ENCODE measurements at places on chromosomes 2 and 18.
A peak's percentile ranks its signal among the peaks of the same experiment; 100 is the strongest.

DNA sequence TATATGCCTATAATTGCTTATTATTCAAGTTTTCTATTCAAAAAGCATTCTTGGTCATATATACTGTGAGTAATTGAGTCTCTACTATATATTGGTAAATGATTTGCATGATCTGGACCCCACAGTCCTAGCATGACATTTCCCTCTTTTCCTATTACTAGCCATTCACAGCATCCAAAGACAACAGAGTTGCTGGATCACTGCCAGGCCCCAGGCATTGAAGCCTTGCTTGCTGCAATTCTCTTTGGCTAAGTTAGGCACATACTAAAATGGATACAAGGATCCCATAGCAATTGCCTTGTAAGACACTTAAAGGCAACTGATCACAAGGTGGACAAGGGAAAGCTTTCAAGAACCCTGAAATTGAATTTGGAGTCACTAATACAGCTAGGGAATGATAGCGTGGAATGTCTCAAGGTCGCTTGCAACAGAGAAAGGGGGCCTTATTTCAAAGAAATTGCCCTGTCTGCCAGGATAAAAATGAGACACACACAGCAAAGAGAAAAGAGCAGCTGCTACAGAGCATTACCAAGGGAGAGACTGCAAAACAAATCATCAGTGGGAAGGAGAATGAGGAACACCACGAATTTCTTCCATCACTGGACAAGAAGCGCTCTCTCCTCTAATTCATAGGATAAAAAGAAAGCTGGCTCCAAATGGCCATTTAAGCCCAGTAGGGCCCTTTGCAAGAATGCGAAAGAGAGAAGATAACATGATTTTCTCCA is 77.1 kb upstream of the EPHA4 start:
- peak; percentile 11 for DNase-seq

DNA sequence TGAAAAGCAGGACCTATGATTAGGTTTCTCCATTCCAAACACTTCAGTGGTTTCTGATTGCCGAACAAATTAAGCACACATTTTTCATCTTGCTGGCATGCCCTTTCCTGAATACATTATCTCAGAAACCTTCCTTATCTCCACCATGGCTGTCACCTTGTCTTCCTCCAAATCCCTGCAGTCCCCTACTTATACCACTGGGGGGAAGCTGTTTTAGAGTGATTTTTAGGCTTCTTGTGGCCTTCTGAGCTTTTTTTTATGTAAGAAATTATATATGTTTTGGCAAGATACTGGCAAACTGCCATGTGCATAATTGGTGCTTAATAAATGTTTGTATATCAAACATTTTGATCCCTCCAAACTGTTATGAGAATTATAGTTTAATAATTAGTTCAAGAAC is 229.2 kb downstream of the MYT1L start:
- DNase-seq: no peak

DNA sequence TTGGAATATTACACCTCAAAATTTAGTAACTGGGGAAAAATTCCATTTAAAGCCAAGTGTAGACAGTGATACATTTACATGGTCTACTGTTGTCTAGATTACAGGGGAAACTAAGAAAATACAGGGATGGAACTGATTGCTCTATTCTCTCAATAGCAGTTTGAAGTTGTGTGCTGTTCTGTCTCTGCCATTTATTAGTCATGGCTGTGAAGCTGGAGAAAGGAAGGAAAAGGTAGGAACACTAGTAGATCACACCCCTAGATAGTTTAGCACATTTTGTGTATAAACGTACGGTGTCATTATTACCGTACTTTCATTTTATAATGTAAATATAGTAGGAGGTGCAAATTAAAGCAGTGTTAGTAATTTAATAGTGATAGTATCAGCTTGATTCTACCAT is 170.5 kb downstream of the PHLPP1 start:
- no peak for DNase-seq

DNA sequence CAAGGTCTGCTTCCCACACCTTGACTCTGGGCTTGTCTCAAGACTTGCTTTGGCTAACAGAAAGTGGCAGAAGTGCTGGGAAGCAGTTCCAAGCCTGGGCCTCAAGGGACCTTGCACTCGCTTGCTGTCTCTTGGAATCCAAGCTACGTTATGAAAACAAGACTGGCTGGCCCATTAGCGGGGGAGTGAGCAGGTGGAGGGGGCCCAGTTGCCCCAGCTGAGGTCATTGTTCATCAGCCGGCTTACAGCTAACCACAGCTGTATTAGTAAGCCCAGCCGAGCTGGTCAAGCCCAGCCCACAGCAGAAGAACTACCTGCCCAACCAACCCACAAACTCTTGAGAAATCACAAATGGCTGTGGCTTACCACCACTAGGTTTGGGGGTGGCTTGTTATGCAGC is 63.1 kb downstream of the MARCO start:
- DNase-seq: no peak

DNA sequence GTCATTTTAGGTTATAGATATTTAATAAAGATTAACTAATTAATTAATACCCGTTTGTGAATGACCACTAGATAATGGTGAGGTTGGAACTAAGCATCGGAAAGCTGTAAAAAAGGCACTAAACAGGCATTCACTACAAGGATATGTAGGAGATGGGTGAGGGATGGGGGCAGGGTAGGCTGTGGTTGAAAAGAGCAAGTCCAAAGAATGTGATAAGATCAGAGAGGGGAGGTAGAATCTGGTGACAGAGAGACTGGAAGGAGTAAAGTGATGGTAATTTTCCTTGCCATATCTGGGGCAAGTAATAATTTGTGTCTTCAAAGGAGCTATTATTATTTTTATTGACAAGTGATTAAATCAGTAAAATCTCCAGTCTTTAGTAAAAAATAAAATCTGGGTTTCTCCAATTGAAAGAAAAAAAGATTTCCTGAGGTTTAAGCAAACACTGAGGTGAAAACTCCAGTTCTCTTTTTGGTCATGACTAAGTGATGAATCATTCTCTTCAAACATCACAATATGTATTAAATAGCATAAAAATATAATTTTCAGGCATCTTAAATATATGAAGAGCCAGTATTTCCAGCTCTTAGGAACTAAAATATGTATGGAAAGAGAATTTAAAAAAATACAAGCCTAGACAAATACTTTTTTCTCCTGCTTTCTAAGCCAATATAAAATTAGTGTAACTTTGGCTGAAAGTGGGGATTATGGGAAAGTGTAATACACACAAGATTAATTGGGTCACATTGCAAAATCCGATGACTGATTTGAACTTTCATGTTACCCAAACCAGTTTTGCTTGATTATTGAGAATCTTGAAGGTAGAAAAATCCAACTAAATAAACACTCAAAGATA is 259.1 kb upstream of the RBMS1 start:
- DNase-seq: no peak

DNA sequence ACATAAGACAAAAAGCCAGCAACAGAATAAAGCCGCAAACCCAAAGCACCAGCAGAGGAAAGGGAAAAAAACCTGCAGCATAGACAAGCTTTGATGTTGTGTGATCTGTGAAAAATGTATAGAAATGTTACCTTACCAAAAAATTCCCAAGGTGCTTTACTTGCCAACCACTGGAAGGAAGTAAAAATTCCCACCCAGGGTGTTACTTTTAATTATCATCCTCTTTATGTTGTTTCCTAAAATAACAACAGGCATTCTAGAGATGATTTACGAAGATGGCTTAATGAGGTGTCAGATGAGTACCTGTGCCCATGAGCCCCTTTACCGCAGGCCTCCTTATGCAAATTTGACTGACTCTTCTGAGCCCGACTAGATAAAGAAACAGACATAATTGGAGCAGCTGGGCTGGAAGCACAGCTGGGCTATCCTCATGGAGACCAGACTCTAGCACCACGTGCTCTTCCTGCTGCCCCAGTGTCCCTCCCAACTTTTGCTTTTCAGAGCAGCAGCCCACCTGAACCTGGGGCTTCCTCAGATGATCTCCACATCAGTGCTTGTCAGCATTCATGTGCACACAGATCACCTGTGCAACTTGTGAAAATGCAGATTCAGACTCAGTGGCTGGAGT is 41.5 kb downstream of the SRSF7 start:
- DNase-seq: no peak

DNA sequence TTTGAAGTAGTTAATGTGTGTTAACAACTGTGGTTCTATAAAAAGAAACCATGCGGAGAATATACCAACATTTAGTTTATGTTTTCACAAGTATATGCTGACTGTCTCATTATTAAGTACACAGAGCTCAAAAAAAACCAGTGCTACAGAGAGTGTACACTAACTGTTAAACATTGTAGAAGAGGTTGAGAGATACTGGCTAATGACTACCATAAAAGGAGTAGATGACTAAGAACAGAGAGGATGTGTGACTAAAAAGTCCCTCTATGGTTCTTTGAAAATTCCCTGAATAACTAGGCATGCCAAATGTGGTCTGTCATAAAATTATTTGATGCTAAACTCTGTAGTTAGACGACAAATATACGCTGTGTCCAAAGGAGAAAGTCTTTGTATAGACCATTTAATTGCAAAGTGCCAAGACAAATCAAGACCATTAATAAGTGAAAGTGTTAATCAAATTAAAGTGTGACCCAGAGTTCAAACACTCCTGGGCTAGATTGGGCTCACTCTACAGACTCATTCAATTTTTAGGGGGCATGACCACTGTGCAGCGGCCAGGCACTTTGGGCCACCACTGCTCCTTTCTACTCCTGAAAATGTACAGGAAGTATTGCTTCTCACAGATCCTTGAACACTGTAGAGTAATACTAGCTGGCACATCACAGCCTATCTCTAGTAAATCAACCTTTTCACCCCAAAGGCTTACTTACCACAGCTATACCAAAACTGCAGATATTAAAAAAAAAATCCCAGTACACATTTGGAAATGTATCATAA is 45.1 kb upstream of the SERTAD2 start:
- no peak for DNase-seq

- DNase-seq: no peak
Measured at GRCh38 chr2:150698016-150698661, 210.7 kb upstream of the RND3 start.

GRCh38 chr2:161243905-161244304 is 64.3 kb upstream of the PSMD14 start:
- no peak for DNase-seq

DNA sequence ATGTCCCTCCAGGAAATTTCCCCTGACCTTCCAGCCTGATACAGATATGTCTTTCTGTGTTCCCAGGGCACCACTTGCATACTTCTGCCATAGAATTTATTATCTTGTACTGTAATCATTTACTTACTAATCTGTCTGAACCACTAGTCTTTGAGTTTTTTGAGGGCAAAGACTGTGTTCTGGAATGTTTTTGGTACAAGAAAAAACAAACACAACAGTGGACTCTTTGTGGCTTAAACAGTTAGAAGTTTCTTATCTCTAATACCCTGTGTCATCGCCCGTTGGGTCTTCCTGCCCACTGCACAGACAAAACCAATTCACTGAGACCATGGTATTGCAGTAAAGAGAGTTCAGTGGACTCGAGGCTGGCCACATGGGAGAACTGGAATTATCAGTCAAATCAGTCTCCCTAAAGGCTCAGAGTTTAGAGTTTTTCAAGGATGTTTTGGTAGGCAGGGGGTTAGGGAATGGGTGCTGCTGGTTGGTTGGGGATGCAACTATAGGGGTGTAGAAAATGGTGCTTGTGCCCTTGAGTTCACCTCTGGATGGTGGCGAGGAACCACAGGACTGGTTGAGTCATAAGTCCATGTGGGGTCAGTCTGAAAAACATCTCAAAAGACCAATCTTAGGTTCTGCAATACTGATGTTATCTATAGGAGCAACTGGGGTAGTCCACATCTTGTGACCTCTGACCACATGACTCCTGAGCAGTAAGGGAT is 20.3 kb downstream of the RALB start:
- DNase-seq: no peak

DNA sequence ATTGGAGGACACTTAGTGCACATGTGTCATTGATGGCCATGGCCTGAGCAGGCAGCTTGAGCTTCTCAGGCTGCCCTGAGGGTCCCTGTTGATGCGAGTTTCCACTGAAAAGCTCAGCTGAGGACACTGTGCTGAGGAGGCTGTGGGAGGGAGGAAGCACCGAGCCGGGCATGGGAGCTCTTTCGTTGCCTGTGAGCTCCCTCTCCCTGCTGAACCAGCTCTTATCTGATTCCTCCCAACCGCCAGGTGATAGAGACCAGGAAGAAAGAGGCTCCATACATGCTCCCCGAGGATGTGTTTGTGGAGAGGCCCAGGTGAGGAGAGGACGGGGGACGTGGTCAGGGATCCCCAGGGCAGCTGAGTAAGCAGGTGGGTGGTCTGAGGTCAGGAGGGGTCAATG is 27.3 kb downstream of the POMC start:
- no peak for DNase-seq

- DNase-seq: no peak
Measured at GRCh38 chr18:58183226-58183625, 139.2 kb downstream of the NEDD4L start.

DNA sequence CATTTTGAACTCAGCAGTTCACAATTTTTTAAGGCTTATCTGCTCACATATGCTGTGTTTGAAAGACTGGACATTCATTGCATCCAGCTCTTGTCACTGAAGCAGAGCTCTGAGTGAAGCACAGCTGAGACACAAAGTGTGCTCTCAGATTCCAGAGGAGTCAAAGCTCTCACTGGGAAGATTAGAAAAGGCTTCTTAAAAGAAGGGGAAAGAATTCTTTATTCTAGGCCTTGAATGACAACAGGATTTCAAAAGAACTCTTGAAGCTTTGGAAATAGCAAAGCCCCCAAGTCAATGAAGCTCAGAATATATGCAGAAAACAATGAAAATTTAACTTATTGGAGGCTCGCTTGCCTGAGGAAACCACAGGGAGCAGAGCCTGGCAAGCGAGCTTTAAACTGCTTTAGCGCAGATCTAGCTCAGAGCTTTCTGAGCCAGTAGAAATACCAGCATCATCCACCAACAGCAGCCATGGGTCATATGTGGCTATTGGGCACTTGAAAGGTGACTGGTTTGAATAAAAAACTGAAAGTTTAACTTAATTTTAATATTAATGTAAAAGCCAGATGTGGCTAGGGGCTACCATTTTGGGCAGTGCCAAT is 369.7 kb downstream of the OSR1 start:
- no peak for DNase-seq

GRCh38 chr2:229922449-229923386 is at the start of gene FBXO36:
Gene FBXO36 (plus strand): TSS chr2:229922503. CDS start chr2:229922514, 11 bp downstream.
- DNase-seq: no peak

DNA sequence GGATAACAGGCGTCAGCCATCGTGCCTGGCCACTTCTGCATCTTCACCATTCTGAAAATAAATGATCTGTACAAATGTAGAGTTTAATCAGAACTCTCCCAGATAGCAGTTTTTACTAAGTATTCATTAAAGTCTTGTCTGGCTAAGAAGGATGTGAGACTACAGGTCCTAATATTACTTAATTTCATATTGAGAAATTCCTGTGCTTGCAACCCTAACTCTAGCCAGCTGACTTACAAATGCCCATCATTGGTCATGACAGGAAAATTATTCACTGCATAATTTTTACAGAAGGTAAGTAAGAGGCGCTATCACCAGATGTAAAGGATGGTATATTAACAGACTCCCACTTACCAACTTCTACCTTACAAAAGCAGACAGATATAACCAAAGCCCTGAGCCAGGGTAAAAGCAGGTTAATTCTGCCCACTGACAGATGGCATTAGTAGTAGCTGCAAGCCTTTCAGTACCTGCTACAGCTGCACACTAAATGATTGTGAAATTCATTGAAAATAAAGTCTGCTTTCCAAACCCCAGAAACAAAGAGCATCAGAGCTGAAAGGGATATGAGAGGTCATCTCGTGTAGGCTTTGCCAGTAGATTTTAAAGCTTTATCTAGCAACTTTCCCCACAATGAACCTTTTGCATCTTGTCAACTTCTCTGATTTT is 271.3 kb upstream of the STON1 start:
- DNase-seq: no peak

All from NCI-H2081 treated with DMSO at 0.1 percent for 48 hours (cell line).